Esophagus squamous epithelium (tissue), 5 donors: ENCODE measurements at places on chromosomes 7 and 10.

- DNase-seq, result no peak
Observed at GRCh38 chr7:12233175-12233574, 22.1 kb downstream of the TMEM106B start.

DNA sequence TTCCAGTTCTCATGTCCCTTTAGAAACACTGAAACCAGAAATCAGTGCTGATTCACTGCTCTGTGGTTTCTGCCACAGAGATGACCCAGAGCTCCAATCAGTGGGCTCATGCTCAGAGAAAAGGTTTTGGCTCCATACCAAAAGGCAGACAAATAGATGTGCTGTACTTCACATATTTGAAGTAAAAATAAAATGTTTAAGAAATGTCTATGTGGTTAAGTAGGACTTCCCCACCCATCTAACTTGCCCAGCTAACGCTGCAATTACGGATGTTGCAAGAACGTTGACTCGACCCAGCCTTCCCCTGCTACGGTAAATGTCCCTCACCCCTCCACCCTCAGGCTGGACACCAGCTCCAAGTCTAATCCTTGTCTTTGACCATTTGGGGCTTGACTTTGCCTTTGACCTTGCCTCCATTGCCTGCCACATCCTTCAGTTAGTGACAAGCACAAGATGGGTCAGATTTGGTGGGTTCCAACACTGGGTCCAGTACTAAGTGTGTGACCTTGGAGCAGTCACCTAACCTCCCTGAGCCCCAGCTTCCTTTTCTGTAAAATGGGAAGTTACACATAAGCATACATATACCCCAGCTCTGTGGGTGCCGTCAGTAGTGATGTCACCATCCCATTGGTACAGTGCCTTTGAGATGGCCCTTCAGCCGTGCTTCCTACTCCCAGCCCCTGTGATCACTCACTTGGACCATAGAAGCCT lies 95.8 kb downstream of the CHST15 start:
- peak; percentile 26 for DNase-seq

GRCh38 chr10:68334672-68335467 lies 2.1 kb upstream of the PBLD start:
- no peak for DNase-seq

GRCh38 chr10:48302515-48303476 lies 3.7 kb upstream of the MAPK8 start:
- no peak for DNase-seq

- no peak for DNase-seq
Observed at GRCh38 chr7:47400001-47400400, 181.9 kb downstream of the TNS3 start.

DNA sequence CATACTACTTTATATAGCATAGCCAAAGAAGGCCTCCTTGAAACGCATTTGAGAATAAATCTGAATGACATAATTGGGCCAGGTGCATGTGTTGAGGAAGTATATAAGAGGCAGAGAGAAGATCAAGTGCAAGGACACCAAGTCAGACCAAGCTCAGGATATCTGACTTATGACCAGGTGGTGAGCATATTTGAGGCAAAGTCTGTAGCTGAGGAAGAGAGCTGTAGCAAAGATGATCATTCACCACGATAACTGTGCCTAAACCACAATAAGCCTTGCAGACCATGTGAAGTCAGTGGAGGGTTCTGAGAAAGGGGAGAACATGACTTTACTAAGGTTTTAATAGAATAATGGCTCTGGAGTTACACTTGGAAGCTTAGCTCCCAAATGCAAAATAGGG lies 292.3 kb downstream of the SORCS1 start:
- DNase-seq, result no peak

GRCh38 chr7:116439005-116439404 lies 60.5 kb upstream of the CAV2 start:
- no peak for DNase-seq

- DNase-seq, result no peak
Observed at GRCh38 chr7:42262964-42263363, 26.0 kb upstream of the GLI3 start.

GRCh38 chr10:5094265-5095205 lies at the start of gene AKR1C3:
AKR1C3 (plus strand) TSS chr10:5094414; CDS start chr10:5094445, 31 bp downstream.
- no peak for DNase-seq

DNA sequence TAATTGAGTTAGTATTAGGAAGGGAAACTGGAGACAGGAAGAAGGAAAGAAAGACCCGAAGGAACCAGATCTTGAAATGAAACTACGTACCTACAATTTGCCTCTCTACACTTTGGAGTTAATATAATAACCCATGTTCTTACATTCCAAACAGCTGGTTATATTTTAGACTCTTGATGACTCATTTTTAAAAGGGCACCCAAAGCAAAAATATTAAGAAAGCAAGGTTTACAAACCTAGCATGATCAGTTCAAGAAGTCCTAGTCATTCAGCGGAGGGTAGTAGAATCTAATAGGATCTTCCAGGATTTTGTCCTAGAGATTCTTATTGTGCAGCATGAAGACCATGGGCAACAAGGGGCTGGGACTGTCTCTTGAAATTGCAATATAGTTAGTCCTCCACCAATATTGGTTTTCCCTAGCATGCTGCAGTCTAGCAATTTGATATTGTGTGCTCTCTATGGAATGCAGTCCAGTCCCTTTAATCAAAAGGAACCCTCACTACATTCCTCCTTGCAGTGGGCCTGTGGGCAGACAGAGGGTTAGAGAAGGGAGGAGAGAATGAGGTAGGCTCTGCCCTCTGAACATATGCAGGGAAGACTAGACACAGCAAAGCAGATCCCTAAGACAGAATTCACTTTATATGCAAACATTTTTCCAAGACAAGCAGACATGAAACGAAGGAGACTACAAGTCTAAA lies 230.3 kb downstream of the INHBA start:
- no peak for DNase-seq

DNA sequence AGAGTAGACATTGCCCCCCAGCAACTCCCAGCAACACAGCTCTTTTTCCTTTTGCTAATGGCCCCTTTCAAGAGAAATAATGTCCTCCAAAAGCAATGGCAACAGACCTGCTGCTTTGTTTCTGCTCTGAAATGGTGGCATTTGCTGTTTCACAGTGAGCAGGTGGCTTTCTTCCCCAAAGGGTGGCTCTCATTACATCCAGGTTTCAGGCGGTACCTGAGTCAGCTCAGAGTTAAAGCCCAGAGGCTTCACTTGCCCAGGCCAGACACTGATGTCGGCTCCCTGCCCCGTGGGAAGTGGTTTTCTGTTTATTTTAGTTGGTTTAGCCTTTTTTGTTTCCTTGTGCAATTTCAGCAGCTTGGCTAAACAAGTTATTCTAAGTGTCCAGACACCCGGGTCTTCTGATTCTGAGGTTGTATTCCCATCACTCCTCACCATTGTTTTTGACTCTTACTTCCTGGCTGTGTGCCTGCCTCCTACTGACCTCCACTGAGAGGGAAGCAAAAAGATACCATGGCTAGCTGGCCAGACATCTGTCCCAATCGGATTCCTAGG lies 7.8 kb upstream of the ATOH7 start:
- no peak for DNase-seq

DNA sequence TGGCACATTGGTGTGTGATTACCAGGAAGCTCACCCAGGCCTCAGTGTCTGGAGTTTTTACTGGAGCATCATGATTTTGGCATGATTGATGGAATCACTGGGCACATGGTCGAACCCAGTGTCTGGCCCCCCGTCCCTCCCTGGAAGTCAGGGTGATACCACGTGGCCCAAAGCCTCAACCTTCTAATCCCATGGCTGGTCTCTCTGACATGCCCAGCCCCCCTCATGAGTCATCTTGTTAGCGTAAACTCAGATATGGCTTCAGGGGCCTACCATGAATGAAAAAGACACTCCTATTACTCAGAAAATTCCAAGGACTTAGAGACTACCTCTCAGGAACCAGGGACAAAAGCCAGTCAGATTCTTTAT lies 109.3 kb downstream of the GRK5 start:
- no peak for DNase-seq

GRCh38 chr10:101752241-101752640 lies 23.7 kb downstream of the FGF8 start:
- no peak for DNase-seq

DNA sequence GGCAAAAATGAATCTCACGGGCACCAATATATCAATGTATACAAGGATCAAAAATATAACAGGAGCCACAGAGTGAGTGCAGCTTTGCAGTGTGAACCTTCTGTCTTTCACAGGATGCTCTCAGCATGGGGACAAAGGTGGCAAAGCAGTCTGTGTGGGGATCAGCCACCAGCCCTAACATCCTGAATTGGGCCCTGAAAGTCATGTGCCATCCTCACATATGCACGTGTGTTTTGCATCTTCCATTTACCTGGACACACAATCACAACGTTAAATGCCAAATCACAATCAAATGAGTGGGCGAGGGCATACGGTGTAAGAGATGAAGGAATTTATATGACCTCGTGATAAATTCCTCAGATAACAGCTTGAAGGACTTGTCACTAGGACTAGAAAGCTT lies 6.5 kb downstream of the TAS2R16 start:
- DNase-seq, result no peak

GRCh38 chr7:50142425-50143017 lies 49.5 kb upstream of the ZPBP start:
- no peak for DNase-seq

DNA sequence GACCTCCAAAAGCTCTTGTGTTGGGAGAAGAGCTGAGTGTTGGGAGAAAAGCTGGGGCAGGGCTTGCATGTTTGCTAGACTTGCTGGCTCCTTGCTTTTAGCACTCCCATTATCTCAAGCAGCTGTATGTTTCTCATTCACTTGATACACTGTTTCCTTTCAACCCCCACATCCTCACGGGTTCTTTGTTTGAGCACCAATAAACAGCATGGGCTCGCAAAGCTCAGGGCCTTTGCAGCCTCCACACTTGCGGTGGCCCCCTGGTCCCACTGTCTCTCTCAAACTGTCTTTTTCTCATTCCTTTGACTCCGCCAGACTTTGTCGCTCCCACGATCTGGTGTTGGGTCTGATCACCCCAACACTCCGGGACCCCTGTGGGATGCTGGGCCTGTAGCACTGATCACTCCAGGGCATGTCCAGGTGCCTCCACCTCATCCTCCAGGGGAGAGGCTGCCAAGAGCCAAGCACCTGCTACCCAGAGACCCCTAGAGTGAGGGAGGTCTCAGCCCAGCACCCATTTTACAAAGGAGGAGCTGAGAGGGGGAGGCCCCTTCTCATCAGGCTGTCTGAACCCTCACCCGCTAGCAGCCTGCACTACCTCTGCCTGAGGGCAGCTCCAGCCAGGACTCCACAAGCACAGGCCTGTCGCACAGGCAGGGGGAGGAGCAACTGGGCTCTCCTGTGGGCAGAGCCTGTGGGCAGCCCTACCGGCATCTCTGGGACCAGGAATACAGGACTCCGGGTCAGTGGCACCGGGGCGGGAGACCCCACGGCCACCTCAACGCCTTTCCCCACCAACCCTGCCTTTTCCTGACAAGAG lies 49.1 kb upstream of the MSMB start:
- DNase-seq, result no peak

DNA sequence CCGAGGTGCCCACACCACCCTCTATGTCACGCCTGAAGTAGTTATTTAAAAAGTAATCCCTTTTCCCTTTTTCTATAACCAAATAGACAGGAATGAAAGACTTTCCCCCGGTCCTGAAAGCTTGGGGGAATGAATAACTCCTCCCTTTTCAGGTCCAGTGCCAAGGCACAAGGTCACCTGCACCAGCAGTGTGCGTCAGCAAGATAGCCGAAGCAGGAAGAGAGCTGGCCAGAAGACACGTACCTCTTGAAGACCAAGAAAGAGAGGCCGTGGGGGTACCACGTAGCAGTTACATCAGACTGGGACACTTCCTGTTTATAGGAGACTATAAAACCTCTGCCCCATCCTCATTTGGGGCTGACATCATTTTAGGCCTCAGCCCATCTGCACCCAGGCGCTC lies 10.7 kb upstream of the AKR1B1 start:
- DNase-seq, result no peak

- no peak for DNase-seq
Observed at GRCh38 chr10:71131508-71132088, 80.8 kb upstream of the UNC5B start.

DNA sequence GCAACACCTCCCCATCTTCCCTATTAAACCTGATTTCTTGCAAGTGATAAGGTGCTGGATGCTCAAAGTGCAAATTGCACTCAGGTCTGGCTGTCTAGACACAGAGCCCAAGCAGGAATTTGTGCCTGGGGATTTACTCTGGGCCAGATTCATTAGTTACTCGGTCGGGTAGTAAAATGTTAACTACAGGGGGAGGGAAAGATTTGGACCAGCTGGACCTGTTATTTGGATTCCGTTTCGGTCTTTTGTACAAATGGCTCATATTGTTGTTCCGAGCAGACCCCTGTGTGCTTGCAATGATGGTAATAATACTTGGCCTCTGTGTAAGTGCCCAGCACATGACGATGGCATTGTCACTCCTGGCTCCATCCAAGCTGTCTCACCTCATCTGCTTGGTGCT lies 609.6 kb downstream of the KCNMA1 start:
- DNase-seq, result no peak

GRCh38 chr7:12540850-12541249 lies 29.7 kb upstream of the SCIN start:
- DNase-seq, result no peak

DNA sequence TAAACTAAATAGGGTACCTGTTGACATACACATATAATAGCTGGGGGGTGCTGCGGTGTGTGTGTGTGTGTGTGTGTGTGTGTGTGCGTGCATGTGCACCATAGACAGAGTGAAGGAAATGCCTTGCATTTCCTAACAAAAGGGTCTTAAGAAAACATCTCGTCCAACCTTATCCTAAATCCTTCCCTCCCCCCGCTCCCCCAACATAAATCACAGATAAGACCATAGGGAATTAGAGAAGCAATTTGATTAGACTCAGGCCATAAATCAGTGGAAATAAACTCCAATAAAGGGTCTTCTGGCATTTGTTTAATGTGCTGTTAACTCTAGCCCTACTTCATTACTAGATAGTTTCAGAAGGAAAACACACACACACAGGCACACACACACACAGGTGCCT lies 148.5 kb downstream of the PPP1R17 start:
- no peak for DNase-seq

- DNase-seq, result no peak
Observed at GRCh38 chr7:2956076-2956475, 87.6 kb downstream of the CARD11 start.

GRCh38 chr7:157408258-157409101 lies 71.7 kb downstream of the DNAJB6 start:
- no peak for DNase-seq

DNA sequence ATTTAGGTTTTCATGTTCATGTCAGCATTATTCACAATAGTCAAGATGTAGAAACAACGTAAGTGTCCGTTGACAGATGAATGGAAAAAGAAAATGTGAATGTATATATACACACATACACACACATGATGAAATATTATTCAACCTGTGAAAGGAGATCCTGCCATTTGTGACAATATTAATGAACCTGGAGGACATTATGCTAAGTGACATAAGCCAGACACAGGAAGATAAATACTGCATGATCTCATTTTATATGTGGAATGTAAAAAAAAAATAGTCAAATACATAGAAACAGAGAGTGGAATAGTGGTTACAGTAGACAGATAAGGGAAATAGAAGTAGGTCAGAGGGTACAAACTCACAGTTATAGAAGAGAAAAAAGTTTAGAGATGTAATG lies 651.1 kb upstream of the MKI67 start:
- no peak for DNase-seq

- DNase-seq, result no peak
Observed at GRCh38 chr10:48607356-48608278, 2.7 kb upstream of the ARHGAP22 start.
